Fibroblast of mammary gland (primary cell): ENCODE measurements at places on chromosomes 13 and 19.

GRCh38 chr19:27689734-27690241 is 1523.2 kb downstream of the UQCRFS1 start:
- DNase-seq: no peak

DNA sequence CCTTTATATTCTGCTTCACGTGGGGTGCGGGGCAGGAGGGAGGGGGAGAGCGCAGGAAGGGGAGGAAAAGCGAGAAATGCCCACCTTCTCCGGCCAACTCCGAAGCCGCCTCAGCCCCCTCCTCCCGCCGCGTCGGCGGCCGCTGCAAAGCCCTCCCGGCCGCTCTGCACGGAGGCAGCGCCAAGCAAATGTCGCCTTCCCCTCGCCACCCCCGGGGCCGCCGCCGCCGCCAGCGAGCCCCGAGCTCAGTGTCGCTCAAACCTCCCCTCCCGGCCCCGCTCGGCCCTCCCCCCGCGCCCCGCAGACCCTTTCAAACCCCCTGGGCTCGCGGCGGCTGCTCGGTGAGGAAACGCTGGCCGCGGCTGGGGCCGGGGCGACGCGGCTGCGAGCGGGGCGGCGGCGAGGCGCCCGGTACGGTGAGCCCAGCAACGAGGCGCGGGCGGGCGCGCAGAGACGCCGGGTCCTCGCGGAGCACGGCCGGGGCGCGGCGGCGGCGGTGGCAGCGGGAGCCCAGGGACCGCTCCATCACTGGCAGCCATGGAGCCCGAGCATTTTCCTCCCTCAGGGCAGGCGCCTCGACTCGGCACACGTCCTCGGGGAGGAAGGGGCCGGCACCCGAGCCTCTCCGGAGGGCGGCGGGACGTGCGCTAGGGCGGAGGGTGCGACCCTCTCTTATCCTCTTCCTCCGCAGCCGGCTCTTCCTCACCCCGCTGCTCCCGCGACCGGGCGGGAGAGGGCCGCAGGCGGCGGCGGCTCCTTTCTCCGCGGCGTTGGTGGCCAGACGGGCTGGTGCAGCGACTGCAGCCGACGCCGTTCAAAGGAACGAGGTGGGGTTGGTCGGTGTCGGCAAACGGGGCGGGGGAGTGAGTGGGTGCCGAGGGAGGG is 463 bp upstream of the TSC22D1 start:
- DNase-seq: no peak

- DNase-seq: no peak
These were observed 41.0 kb upstream of the PEPD start for GRCh38 chr19:33562636-33563035.

DNA sequence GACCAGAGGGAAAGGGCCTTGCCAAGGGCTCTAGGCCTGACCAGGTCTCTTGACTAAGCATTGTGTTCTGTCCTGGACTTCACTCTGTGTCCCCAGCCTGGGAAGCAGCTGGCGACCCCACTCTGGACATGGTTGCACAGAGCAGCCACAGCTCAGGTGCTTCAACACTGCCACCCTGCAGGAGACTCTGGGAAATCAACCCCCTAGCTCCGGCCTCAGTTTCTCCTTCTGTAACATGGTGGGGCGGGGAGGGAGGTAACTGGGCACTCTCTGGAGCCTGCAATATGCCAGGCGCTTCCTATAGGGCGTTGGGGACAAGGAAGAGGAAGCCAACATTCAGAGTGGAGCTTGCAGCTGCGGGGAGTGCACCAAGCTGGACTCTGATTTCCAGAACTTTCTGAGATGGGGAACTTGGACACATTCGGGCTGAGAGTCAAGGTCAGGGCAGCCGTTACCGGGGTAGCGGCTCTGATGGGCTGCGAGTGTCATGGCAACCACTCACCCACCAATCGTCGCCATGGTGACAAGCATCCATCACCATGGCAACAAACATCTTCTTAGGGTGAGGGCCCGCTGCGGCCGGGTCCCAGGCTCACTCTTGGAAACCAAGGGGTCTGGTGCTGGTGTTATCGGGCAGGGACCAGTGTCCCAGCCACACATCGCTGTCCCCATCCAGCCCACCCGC is 12.8 kb downstream of the F2RL3 start:
- no peak for DNase-seq

GRCh38 chr19:57437931-57438330 is 2.8 kb downstream of the ZNF749 start:
- no peak for DNase-seq

GRCh38 chr13:101292711-101293110 is 123.6 kb downstream of the NALCN start:
- no peak for DNase-seq

DNA sequence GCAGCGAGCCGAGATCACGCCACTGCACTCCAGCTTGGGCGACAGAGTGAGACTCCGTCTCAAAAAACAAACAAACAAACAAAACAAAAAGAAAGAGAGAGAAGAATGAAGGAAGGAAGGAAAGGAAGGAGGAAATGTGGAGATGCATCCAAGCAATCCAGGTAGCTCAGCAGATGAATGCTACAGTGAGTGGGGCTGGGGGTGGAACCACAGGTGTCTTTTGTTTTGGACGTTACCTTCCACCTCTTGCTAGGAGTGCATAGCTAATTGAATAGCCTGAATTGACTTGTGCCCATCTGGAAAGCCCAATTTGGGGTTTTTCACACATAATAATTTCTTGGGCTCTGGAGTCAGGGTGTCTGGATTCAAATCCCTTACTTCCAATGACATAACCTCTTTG is 66.0 kb upstream of the GTF3A start:
- no peak for DNase-seq

- no peak for DNase-seq
These were observed 1537.4 kb downstream of the SLITRK1 start for GRCh38 chr13:82344867-82345266.

DNA sequence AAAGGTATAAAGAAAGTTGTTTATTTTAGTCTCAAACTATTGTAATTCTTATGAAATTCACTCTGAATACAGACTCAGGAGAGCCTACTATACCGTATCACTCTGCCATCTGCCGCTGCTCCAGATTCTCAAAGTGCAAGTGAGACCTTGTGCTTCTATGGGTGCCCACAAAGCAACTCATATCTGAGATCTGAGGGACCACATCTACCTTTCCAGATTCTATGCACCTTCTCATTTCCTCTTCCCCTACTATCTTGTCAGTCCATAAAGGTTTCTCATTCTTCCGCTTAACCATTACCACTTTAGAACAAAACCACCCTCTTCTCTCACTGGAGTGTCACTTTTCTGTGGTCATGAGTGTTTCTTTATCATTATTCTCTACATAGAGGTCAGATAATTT is 1236.9 kb downstream of the DIAPH3 start:
- DNase-seq: no peak

DNA sequence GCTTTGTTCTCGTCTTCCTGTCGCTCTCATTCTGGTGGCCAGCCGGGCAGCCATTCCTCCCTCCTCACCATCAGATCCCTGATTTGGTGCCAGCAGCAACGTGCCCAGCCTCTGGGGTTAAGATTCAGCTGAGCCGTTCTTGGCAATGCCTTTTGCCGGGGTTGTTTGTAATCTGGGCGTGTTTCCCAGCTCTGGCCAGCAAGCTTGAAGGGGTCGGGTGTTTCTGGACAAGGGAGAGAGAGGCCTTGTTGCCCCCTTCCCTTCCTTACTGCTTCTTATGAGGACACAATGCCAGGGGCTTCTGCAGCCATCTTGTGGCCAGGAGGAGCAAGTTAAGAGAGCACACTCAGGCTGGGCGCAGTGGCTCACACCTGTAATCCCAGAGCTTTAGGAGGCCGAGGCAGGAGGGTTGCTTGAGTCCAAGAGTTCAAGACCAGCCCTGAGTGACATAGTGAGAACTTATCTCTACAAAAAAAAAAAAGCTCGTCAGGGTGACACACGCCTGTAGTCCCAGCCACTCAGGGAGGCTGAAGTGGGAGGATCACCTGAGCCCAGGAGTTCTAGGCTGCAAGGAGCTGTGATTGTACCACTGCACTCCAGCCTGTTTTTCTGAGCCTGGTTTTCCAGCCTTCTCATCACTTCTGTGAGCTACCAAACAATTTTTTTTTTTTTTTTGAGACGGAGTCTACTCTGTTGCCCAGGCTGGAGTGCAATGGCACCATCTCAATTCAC is 10.7 kb upstream of the CRTC1 start:
- peak; percentile 51 for DNase-seq
